ENCODE measurements at places on chromosomes 2 and 18. TPM values are rescaled to one million over a fixed set of nuclear protein-coding genes. Genes with fewer than 3 reads are reported as not detected.

Gene ERMN
- 0.35 TPM for total RNA-seq

GRCh38 chr2:96407919-96408550, 72.5 kb downstream of the NCAPH start:
- H3K36me3 ChIP-seq = no peaks in the 10 kb centered on the region
- no peak for DNase-seq
- H3K27ac ChIP-seq = no peak overlapping the region

DNA sequence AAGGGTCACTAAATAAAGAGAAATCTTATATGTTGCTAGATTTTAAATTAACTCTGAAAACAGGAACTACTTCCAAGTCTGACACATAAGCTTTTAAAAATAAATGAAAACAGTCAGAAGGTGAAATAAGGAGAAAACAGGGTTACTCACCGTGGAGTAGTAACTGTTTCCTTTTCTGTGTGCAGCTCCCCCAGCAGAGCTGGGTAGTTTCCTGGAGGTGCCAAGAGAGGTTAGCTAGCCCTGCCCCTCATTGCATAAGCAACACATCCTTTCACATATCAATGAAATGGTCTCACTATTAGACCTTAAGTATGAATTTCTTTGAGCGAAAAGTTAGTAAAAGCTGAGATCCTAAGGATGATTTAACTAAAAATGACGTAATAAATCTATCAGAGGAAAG, 54.0 kb upstream of the GPR75 start:
- H3K36me3 ChIP-seq = peaks cover 20% of the 10 kb centered on the region
- no peak overlapping the region for H3K4me3 ChIP-seq
- H3K4me1 ChIP-seq = no peaks in the 10 kb centered on the region
- H3K27ac ChIP-seq = no peak overlapping the region

GRCh38 chr2:240524963-240525718, 32.6 kb downstream of the ANKMY1 start:
- no peaks in the 10 kb centered on the region for H3K36me3 ChIP-seq
- no peak for DNase-seq
- H3K27me3 ChIP-seq = no peaks in the 10 kb centered on the region
- no peaks in the 10 kb centered on the region for H3K4me1 ChIP-seq
- H3K27ac ChIP-seq = no peak overlapping the region
- no peak overlapping the region for H3K4me3 ChIP-seq

GRCh38 chr18:25795213-25795612, 295.2 kb downstream of the SS18 start:
- H3K4me3 ChIP-seq = no peak overlapping the region
- H3K27me3 ChIP-seq = no peaks in the 10 kb centered on the region
- no peak overlapping the region for H3K27ac ChIP-seq
- no peaks in the 10 kb centered on the region for H3K36me3 ChIP-seq
- 0 out of 2 replicates have a peak, but pooled peaks cover 3% of the 10 kb centered on the region for H3K4me1 ChIP-seq

DNA sequence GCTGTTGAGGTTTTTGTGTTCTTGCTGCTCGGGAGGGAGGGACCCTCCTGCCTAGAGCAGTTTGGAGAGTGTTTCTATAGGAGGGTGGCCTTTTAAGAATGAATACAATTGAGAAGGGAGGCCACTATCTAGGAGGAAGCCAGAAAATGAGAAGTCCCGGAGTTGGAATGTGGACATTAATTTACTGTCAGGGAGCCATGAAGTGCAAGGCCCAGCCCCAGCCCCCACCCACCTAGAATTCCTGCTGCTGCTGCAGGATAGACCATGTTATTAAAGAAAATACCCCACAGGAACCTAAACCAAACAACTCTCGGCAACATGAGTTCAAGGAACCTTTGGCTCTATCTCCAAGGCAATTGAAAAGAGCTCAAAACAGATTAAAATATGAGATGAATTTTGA, 46.0 kb downstream of the ZBTB7C start:
- H3K4me3 ChIP-seq = no peak overlapping the region
- 0 out of 2 replicates have a peak, but pooled peaks cover 3% of the 10 kb centered on the region for H3K4me1 ChIP-seq
- peaks cover 7% of the 10 kb centered on the region for H3K36me3 ChIP-seq
- no peak overlapping the region for H3K27ac ChIP-seq
- no peaks in the 10 kb centered on the region for H3K27me3 ChIP-seq
- no peak for DNase-seq

DNA sequence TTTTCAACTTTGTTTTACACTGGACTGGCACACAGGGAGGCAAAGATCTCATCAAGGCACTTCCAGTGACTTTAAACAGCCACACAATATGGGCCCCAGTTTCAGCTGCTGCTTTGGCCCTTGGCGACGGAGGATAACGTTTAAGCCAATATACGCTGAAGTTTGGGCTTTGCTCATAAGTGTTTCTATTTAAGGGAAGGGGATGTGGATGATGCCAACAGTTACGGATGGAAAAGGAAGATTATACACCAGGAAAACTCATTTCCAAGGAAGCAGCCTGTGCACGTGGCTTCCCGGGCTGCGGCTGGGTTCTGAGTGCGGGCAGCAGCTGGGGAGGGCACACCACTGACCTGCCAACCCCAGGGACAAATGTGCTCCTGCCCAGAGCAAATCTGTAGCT, 151.1 kb downstream of the SH3BP4 start:
- no peak overlapping the region for H3K27ac ChIP-seq
- no peaks in the 10 kb centered on the region for H3K36me3 ChIP-seq
- H3K4me1 ChIP-seq = no peaks in the 10 kb centered on the region
- DNase-seq = no peak
- H3K27me3 ChIP-seq = no peaks in the 10 kb centered on the region
- H3K4me3 ChIP-seq = no peak overlapping the region

All from GM23338 (cell line).